ENCODE measurements at places on chromosomes 11 and 22.

- no peak overlapping the region for H3K4me3 ChIP-seq
- no peaks in the 10 kb centered on the region for H3K4me1 ChIP-seq
- peaks cover 15% of the 10 kb centered on the region for H3K27me3 ChIP-seq
- H3K27ac ChIP-seq: no peak overlapping the region
- DNase-seq: no peak
Observed at GRCh38 chr11:12074529-12075195, 35.7 kb upstream of the MICAL2 start.

- DNase-seq: no peak
- no peaks in the 10 kb centered on the region for H3K27me3 ChIP-seq
- H3K4me1 ChIP-seq: peaks cover 47% of the 10 kb centered on the region
- H3K4me3 ChIP-seq: peak overlapping the region; percentile 89
Observed at GRCh38 chr11:45919806-45920530, 2.3 kb upstream of the PEX16 start.

- no peak overlapping the region for H3K4me3 ChIP-seq
- no peak for DNase-seq
- peaks cover 4% of the 10 kb centered on the region for H3K4me1 ChIP-seq
- H3K36me3 ChIP-seq: no peaks in the 10 kb centered on the region
- peaks cover 25% of the 10 kb centered on the region for H3K27me3 ChIP-seq
Observed at GRCh38 chr11:76653674-76654284, 16.8 kb downstream of the LRRC32 start.

DNA sequence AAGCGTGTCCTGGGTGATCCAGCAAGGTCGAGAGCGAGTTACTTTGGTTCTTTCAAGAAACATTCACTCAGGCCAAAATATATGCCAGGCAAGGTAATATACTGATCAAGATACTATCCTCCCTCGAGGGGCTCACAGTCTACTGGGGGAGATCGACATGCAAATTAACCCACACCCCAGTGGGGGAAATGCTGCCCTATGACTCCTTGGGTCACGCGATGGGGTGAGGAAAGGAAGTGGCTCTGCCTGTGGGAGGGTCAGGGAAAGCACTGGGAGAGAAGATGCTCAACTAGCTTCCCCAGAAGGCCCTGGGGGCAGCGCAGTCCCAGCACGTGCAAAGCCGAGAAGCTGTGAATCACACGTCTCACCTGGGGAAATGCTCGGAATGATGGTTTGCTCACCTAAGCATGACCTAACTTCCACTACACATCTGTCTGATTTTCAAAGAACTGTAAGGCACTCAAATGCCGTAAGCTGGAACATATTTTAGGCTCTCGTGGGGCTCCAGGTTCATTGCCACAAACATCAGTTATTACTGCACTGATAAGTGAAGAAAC, 130.7 kb downstream of the RCN1 start:
- H3K27ac ChIP-seq: no peak overlapping the region
- H3K36me3 ChIP-seq: no peaks in the 10 kb centered on the region
- no peak overlapping the region for H3K4me3 ChIP-seq
- H3K27me3 ChIP-seq: peaks cover 8% of the 10 kb centered on the region
- no peak for DNase-seq

- DNase-seq: no peak
- no peaks in the 10 kb centered on the region for H3K27me3 ChIP-seq
- H3K4me1 ChIP-seq: peaks cover 3% of the 10 kb centered on the region
Observed at GRCh38 chr11:126339073-126339862, 16.2 kb upstream of the ST3GAL4 start.

- no peak overlapping the region for H3K4me3 ChIP-seq
- H3K27ac ChIP-seq: no peak overlapping the region
- H3K27me3 ChIP-seq: no peaks in the 10 kb centered on the region
- DNase-seq: no peak
Observed at GRCh38 chr22:23107487-23108248, 34.1 kb downstream of the RSPH14 start.

- no peaks in the 10 kb centered on the region for H3K36me3 ChIP-seq
- no peak overlapping the region for H3K4me3 ChIP-seq
- no peak overlapping the region for H3K27ac ChIP-seq
- H3K4me1 ChIP-seq: no peaks in the 10 kb centered on the region
Observed at GRCh38 chr11:118128721-118129470, 23.7 kb downstream of the SCN4B start.

- no peaks in the 10 kb centered on the region for H3K4me1 ChIP-seq
- no peak overlapping the region for H3K4me3 ChIP-seq
- H3K27ac ChIP-seq: no peak overlapping the region
- no peak for DNase-seq
- peaks cover 4% of the 10 kb centered on the region for H3K27me3 ChIP-seq
Observed at GRCh38 chr11:5242208-5242607, 7.4 kb downstream of the HBG1 start.

DNA sequence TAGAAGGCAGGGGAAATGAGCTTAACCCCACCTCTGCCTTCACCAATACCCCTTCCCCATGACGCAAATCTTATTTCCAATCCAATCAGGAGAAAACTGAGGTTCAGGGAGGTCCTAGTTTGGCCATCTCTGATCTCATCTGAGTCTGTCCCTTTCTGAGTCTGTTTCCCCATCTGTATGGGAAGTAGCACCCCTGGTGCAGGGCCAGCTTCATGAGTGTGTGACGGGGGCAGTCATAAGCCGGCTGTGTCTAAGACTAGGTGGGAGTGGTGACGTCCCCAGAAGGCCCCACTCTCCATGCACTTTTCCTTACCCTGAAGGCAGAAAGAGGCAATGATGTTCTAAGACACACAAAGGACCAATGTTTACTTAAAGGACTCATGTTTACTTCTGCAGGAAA, 72.3 kb downstream of the MN1 start:
- no peak overlapping the region for H3K27ac ChIP-seq
- H3K4me1 ChIP-seq: peaks cover 2% of the 10 kb centered on the region
- peaks cover 9% of the 10 kb centered on the region for H3K27me3 ChIP-seq
- H3K36me3 ChIP-seq: no peaks in the 10 kb centered on the region
- DNase-seq: no peak

DNA sequence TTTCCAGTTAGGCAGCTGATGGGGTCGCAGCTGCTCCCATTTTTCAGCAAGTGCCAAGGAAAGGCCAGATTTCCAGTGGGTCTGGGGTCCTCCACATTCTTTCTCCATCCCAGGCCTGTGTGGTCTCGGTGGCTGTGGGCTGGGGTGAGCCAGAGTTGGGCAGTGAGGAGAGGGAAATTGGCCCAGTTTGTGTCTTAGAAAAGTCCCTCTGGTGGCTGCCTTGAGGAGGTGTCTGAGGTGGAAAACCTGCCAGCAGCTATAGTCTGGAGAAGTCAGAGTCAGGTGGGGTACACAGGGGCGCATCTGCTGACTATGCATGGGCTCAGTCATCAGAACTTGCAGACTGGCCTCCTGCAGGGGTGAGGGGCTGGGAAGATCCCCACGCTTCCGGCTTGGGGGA, 30.5 kb downstream of the MRGPRD start:
- H3K27me3 ChIP-seq: peaks cover 3% of the 10 kb centered on the region
- no peak for DNase-seq
- H3K27ac ChIP-seq: no peak overlapping the region
- H3K36me3 ChIP-seq: no peaks in the 10 kb centered on the region
- H3K4me1 ChIP-seq: peaks cover 1% of the 10 kb centered on the region

DNA sequence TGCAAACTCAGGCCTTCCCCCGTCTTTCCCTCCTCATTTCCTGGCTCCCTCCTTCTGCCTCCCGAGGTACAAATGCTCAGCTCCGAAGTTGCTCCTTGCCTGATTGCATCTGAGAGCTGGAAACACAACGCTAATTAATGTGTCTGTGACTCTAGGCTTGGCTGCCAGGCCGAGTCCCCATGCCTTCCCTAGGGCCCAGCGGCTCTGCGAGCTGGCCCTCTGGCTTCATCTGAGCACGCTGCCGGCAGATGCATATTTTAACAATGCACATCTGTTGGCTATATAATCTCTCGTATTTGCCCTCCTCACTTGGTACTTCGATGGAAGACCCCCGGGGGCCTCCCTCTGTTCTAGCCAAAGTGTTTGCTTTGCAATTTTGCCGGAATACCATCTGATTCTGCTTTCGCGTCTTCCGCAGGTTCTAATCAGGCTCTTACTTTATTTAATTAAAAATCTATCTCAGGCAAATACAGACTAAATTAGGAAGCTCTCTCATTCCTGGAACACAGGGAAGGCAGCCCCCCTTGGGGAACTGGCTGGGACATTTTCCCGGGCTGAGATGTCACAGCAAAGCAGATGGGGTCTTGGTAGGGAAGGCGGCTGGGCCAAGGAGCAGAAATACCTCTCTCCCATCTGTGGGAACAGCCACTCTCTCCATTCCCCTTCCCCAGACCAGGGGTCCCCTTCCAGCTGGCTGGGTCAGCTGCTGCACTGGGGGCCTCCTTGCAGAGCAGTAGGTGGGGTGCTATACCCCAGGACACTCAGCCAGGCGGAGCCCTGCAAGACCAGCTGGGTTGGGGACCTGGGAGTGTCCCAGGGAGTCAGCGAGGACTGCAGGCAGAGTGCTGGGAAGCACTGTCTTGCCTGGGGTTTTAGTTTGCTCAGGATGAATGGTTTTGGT, 162.8 kb downstream of the ST3GAL4 start:
- H3K36me3 ChIP-seq: no peaks in the 10 kb centered on the region
- H3K27ac ChIP-seq: no peak overlapping the region
- DNase-seq: no peak
- no peaks in the 10 kb centered on the region for H3K4me1 ChIP-seq
- peaks cover 9% of the 10 kb centered on the region for H3K27me3 ChIP-seq

DNA sequence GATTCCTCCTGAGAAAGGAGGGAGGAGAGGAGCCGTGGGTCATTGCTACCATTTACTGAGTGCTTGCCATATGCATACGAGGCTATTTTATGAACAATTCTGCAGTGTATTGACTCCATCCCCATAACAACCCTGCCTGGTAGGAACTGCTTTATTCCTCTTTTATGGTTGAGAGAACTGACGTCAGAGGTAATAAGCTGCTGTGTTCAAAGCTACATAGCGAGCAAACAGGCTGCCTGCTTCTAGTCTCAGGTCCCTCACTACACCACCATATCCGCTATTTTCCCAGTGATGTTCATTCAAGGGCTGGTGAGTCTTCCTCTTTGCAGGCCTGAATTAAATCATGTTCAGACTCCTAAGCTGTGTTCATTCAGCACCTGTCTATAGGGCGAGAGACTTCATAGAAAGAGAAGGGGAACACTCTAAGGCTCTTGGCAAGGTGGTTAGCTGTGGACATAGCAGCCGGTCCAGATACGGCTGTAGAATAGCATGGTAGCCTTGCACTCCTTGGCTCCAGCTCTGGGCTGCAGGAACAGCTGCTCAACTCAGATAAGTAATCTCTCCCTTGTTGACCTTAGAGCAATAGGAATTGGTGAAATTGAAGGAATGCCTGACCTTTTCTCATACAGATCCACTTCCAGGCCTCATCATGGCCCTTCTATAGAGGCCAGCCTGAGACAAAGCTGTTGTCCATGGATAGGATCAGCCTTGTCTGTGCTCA, 82.6 kb downstream of the MICAL2 start:
- no peak overlapping the region for H3K4me3 ChIP-seq
- H3K36me3 ChIP-seq: no peaks in the 10 kb centered on the region
- H3K27ac ChIP-seq: no peak overlapping the region
- H3K4me1 ChIP-seq: peaks cover 8% of the 10 kb centered on the region
- DNase-seq: no peak
- H3K27me3 ChIP-seq: peaks cover 4% of the 10 kb centered on the region

GRCh38 chr22:38201711-38202436, at the start of gene MAFF:
MAFF (plus strand) TSS chr22:38201994; CDS start chr22:38213854, 11,860 bp downstream.
- no peaks in the 10 kb centered on the region for H3K27me3 ChIP-seq
- H3K4me3 ChIP-seq: peak within 1 kb of the TSS; percentile 88
- peaks cover 31% of the 10 kb centered on the region for H3K4me1 ChIP-seq
- DNase-seq: peak; percentile 67
- H3K27ac ChIP-seq: peak within 1 kb of the TSS; percentile 73

DNA sequence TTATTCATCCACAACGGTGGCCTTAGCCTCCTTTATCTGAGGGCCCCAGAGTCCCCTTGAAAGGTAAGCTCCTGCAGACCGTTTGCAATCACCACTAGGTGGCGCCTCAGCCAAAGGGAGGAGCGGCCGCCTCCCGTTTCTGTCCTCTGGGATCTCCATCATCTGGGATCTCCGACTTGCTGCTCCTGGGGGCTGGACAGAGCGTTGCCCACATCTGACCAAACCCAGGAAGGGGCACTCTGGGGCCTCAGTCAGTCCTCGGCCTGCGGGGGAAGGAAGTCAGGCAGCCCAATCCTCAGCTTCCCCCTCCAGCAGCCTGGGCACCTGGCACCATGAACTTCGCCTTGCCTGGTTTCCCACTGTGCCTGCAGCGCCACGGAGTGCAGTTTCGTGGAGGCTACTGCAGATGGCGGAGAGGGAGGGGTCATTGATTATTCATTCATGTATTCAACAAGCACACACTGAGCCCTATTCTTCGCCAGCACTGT, 23.5 kb downstream of the TP53I11 start:
- H3K4me1 ChIP-seq: no peaks in the 10 kb centered on the region
- H3K4me3 ChIP-seq: no peak overlapping the region
- no peaks in the 10 kb centered on the region for H3K36me3 ChIP-seq
- peak; percentile 53 for DNase-seq
- no peak overlapping the region for H3K27ac ChIP-seq
- peaks cover 1% of the 10 kb centered on the region for H3K27me3 ChIP-seq

DNA sequence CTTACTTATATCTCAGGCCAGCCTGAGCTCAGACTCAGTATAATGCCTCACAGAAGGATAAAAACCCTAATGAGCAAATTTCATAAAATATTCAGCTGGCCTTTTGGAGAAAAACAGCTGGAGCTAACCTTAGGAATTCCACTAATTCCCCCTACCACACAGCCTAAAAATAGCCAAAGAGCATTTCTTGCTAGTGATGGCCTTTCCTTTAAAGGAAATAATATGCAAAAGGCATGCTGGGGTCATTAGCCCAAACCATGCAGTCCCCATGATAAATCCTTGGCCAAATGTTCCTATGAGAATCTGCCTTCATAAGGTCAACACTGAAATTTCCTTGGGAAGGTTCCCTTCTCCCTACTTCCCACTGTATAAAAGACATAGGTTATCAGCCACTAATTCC, 38.2 kb downstream of the SYTL2 start:
- no peaks in the 10 kb centered on the region for H3K4me1 ChIP-seq
- H3K36me3 ChIP-seq: no peaks in the 10 kb centered on the region
- no peak overlapping the region for H3K4me3 ChIP-seq

DNA sequence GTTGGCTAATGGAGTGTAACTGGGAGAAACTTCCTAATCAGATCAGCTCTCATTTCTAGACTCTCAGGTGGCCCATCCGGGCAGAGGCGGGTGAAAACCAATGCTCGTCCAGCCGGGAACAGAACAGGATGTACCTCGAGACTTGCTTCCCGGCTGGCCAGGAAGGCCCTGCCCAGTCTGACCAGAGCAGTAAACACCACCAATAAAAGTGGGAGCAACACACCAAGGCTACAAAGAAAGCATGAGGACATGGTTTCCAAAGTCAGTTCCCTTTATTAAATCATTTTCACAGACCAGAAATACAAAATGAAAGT, 940 bp upstream of the TNKS1BP1 start:
- H3K4me3 ChIP-seq: peak overlapping the region; percentile 94
- DNase-seq: no peak
- H3K4me1 ChIP-seq: peaks cover 29% of the 10 kb centered on the region
- H3K27ac ChIP-seq: peak overlapping the region; percentile 95
- no peaks in the 10 kb centered on the region for H3K27me3 ChIP-seq

DNA sequence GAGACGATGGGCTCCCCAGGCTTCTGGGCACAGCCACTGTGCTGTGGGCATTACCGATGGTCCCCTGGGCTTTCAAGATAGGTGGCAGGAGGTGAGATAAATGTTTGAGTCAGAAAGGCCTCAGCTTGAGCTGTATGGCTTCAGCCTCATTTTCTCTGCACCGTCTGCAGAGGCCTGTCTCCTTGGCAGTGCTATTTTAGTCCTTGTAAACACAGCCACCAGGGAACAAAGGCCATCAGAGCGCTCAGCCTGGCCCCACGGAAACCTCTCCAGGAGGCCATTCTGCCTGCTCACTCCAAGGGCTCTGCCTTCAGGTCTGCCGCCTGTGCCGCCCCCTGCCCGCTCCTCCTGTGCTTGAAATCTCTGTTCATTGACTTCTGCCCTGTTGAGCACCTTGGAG, 1424.9 kb downstream of the TBC1D22A start:
- no peak overlapping the region for H3K27ac ChIP-seq
- no peaks in the 10 kb centered on the region for H3K4me1 ChIP-seq
- H3K27me3 ChIP-seq: peaks cover 8% of the 10 kb centered on the region
- DNase-seq: no peak
